AG10803 (cell line): ENCODE measurements at places on chromosomes 2 and 18.

DNA sequence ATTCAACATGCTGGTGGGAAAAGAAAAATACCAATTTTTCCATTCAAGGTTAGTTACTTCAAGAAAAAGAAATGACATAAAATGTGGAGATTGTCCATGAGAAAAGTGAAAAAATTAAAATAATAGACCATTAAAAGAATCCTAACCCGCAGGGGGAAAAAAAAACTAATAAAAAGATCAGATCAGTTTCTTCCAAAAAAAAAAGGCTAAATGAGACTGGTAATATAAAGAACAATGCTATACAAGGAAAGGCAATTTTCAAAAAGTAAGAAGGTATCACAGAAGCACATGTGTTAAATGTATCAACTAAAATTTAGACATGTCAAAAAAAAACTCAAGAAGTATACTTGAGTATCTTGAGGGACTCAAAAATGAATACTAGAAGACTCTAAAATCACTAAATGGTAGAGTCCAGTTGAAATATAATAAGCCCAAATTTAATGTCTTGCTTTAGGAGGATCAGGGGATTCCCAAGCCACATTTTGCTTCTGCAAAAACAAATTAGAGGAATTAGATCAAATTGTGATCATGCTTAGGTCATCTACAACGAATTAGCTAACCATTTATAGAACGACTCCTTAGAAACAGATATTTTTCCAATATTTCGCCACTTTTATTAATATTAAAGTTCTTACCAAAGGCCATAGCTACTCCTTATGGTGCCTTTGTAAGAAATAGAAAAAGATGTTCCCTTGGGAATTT lies 35.8 kb upstream of the GLS start:
- no peak for DNase-seq

GRCh38 chr2:22281033-22281432 lies 1103.9 kb upstream of the KLHL29 start:
- DNase-seq = no peak

GRCh38 chr2:29123617-29124349 lies 8.6 kb downstream of the CLIP4 start:
- peak; percentile 83 for DNase-seq

DNA sequence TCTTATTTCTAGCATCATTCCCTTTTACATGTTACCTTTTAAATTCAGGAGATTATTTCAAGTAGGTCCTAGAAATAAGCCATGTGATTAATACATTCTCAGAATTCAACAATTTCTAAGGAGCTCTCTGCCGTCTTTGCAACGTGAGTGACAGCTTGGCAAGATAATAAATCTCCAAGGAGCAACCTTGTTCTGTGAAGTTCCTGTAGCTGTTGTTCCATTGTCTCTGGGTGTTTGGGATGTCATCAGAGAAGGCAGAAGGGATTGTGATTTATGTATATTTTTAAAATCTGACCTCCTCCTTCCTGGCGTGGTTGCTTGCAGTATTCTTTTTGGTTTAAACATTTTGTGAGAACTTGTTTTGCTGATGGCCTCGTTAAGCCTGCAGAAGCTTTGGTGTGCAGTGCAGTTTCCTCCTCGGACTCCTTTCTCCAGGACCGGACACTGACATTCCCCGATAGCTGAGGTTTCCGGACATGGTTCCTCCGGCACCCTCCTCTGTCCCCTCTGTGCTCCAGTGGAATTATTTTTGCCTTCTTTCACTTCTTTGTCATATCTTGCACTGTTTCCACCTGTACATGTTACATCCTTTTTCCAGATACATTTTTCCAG lies 33.7 kb downstream of the RAMP1 start:
- no peak for DNase-seq

GRCh38 chr18:57802213-57803102 lies 657 bp downstream of the ATP8B1 start:
- no peak for DNase-seq

DNA sequence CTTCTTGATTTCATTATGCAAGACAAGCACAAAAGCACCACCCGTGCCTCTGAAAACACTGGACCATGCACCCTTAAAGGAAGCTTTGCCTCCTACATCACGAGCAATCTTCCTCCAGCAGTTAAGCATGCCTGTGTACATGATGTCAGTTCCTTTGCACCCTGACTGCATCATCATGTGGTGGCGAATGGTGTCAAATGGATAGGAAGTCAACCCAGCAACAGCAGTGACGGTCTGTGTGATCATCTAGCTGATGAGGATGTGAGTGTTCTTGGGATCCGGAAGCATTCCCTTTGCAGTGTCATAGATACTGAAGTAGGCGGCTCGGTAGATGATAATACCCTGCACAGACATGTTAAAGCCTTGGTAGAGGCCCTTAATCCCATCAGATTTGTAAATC lies 240.7 kb upstream of the FAM98A start:
- DNase-seq = no peak

DNA sequence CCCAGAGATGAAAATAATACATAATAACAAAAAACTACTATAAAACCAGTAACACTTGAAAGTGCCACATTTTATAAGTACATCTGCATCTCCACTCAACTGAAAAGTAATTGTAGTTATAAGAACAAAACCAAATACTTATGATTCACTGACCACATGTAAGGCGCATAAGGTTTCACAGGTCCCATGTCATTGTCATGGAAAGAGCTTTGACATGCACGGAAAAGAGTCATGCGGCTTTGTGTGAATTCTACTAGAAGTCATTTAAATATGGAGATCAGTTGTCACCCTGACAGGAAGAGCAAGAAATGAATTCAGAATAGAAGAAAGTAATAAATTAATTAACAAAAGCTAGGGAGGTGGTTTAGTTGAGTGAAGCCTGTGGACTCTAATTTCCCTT lies 459.1 kb downstream of the CDH2 start:
- no peak for DNase-seq

GRCh38 chr18:48541026-48541746 lies 2.4 kb downstream of the CTIF start:
- peak; percentile 87 for DNase-seq

DNA sequence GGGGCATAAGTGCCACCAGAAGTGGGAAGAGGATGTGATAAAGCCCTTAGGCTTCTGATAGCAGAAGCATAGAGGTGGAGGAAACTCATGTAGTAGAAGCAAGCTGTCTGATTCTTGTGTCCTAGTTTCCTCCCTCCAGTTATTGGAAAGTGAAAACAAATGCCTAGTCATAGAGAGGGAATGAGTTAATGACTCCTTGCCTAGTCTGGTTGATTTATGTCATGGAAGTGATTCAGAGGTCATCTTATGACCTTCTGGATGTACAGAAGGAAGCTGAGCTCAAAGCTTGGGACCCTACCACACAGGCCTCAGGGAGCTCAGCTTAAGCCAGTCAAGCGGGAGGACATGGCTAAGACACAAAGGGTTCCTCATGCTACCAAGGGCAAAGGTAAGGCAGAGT lies 232.2 kb downstream of the THSD7B start:
- DNase-seq = no peak

DNA sequence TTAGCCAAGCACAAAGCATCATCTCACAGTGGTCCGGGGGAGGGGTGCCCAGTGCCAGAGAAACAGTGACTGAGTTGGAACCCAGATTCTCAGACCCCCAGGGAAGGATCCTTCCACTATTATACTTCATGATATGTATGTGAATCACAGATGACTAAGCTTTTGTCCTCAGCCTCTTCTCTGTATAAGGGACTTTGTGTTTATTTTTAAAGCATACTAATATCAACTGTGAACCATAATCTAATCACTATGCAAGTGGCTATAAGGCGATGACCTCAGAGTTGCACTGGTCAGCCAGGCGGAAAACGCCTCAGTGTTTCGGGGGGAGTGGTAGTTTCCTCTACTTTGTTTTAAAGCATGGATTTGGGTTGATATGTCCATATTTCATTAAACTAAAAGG lies 160.4 kb upstream of the TMEM200C start:
- peak; percentile 14 for DNase-seq

DNA sequence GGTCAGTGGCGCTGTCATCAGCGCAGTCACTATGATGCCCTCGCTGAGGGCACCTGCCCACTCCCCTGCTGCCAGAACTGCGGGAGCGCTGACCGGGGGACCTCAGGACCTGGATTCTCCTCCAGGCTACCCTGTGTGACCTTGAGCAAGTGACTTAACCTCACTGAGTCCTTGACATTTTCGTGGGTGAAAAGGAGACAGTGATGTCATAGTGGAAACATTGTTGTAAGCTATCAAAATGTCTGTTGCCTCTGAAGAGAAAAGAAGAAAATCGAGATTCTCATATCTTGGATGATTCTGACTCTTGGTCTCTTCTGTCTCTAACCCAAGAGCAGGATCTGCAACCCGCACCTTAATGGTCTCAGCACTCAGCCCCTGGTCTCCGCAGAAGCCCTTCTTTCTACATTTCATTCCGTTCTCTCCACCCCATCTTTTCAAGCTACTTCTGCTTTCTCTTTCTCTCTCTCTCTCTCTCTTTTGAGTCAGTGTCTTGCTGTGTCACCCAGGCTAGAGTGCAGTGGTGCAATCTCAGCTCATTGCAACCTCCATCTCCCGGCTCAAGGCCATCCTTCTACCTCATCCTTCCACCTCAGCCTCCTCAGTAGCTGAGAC lies 978 bp upstream of the TUBA4A start:
- no peak for DNase-seq

DNA sequence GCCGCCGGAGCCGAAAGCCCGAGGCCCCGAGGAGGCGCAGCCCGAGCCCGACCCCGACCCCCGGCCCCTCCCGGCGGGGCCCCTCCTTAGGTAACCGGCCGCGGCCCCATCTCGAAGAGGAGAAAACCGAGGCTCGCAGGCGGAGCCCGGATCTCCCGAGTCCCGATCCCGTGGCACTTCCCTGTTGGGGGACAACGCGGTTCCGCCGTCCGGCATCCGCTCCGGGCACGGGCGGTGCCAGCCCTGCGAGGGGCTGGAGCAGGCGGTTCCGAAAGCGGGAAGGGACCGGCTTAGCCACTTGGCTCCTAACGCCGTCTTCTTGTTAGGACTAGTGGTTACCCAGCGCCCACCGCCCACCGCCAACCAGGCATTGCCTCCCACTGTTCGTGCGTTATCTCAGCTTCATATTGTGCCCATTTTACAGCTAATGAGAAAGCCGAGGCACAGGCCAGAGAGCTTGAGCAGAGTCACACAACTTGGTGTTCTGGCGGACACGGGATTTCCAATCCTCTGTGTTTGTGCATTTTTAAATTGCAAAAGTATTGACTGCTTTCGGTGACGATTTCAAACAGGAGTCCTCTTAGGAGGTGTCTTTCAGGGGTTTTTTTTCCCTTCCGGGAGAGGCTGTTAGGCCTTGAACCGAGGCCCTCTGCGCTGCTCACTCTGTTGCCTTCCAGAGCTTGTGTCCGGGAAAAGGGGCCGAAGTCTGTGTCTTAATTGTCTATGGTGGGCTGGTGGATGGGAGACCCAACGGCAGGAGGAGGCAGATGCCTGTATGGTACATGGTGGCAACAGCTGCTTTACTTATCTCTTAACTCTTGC lies 562 bp downstream of the CENPA start:
- no peak for DNase-seq

- no peak for DNase-seq
Observed at GRCh38 chr2:203908066-203908796, 28.3 kb upstream of the ICOS start.

- peak; percentile 77 for DNase-seq
Observed at GRCh38 chr18:21191596-21192307, 50.3 kb upstream of the GREB1L start.

- no peak for DNase-seq
Observed at GRCh38 chr2:48034295-48034694, 128.0 kb upstream of the FBXO11 start.

GRCh38 chr2:12623051-12623450 lies 93.7 kb upstream of the TRIB2 start:
- no peak for DNase-seq

DNA sequence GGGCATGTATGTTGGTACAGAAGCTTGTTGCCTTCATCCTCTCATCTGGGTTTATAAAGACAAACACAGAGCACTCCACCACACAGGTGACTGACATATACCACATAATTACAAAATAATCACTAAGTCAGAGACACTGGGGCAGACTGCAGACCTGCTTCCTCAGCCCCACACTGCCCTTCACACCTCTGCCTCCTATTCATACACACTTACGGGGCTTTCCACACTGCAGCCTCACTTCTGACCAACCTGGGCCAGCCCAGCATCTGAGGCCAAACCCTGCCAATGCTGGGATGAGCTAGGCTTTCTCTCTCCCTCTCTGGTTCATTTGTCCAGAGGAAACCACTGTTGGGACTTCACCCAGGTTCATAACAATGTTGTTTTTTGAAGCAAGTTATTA lies 4.5 kb downstream of the EMX1 start:
- DNase-seq = no peak
